ENCODE measurements at places on chromosomes 1 and 21.

- DNase-seq = no peak
These were observed 66.0 kb upstream of the UBE2U start for GRCh38 chr1:64137412-64137803.

- no peak for DNase-seq
These were observed 282.7 kb upstream of the ADGRL2 start for GRCh38 chr1:81517987-81518386.

DNA sequence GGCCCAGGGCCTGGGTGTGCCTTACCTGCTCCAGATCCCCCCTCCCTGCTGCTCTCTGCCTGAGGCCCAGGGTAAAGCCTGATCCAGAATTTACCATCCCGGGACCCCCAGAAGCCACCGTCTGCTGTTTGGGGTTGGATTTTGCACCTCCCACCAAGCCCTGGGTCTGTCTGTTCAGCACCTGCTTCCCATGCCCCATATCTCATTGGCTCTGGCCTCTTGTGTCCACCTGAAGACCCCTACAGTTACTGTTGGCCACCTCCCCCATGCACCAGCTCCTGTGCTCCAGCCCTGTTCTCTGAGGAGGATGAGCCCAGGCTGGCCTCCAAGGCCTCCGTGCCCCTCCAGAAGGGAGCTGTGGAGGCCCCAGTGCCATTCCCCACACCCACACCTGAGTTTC is 113.9 kb downstream of the GRIK3 start:
- no peak for DNase-seq

GRCh38 chr21:45080639-45081414 is 6.4 kb downstream of the ADARB1 start:
- DNase-seq = no peak

DNA sequence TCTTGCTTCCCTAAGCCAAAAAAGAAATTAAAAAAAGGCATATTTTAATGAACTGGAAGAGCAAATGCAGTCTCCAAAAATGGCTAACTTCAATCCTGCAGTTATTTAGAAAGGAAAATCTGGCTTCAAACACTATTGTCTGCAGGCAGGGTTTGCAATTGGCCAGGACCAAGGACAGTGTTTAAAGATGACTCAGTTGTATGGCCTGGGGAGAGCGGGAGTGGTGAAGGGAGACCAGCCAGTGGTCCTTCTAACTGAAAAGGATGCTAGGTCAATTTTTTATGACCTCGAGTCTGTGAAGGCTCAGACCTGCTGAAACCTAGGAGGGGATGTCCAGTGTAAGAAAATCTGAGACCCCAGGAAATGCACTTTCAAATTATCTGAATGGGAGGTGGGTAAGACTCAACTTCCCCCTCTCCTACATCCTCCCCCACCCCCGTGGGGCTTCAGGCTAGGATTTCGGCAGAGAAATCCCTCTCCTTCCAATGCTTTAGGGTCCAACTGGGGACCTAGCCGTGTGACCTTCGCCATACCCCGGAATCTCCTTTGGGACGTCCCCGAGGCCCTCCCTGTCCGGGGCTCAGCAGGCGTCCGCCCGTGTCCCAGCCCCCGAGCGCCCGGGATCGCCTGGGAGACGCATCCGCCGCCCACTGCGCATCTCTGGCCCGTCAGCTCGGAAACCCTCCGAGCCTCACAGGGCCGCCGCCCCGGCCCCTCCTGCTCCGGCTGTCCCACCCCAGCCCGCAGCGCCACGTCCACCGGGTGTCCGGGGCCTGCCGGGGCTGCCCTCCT is 602 bp upstream of the RIMKLA start:
- DNase-seq = no peak

- DNase-seq = no peak
These were observed 29.9 kb upstream of the ATP2B4 start for GRCh38 chr1:203596673-203597210.

DNA sequence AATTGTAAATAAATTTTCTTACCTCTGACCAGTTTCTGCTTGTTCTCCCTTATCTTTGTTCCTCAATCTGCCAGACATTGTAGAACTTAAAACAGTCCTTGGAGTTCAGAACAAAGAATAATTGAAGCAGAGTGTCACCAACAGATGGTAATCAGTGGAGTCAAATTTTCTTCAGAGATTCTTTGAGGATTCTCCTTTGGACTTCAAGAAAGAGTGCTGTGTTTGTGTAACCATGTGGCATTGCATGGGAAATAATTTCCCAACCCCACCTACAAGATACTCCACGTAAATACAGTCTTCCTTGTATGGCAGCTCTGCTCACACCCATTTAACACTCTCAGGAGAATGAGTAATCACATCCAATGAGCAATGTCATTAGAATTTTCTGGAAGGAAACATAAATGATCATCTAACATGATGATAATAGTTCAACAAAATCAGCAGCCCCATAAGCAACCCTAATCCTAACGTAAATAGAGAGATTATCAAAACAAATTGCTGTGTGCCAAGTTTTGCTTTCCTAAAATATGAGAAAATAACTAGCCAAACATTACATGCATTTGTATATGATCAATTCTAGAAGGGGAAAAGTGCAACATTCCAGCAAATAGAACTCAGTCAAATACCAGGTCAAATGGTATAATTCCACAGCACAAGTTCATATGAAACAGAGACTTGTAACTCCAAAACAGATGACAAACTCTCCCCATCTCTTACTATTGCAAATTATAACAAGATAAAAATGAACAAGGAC is 6.9 kb upstream of the DENND1B start:
- no peak for DNase-seq

GRCh38 chr1:4118746-4119515 is 218.9 kb upstream of the C1orf174 start:
- no peak for DNase-seq

DNA sequence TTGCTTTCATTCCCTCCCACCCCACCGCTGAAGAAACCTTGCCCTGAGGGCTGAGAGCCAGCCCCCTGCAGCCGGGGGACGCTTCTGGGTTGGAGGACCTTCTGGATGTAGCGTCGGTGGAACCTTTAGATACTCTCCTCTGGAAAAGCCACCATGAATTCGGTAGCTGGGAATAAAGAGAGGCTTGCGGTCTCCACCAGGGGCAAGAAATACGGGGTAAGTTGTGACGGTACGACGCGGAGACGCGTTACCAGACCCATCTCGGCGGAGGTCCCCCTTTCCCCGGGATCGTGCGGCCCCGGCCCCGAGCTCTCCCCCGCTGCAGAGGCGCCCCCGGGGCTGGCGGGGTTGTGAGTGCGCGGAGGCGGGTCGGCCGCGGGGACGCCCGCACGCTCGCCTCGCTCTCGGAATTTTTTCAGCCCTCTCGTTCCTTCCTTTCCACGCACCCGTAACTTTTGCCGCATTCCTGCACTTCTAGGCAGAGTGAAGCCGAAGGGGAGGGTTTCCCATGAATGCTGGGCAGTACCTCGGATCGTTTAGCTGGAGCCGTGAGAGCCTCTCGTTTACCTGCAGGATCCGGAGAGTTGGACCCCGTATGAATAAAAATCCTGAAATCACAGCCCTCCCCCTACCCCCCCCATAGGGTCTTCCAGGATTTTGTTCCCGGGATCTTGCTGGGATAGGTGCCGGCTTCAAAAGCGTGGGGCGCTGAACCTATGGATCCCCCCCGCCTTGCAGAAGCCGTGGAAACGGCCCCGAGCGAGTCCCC is 671 bp downstream of the KIF26B start:
- peak; percentile 1 for DNase-seq

- DNase-seq = no peak
These were observed 11.3 kb downstream of the LRRC47 start for GRCh38 chr1:3785045-3785444.

DNA sequence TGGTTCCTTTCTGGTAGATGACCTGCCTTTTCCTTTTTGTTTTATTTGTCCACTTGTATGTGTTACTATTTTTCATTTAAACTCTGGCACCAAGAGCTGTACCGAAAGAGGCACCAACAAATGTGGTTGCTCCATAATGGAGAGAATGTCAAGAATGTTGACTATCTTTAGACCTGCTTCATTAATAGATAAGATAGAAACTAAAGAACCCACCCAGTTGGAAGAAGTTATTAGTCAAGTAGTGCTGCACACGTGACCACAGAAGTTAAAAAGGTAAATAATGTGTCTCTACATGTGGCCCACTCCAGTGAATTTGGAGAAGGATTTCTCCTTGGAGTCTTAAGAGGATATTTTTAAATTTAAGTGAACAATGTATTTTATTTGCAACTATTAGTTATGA is 9.3 kb downstream of the ATP1A1 start:
- DNase-seq = no peak

- DNase-seq = no peak
These were observed 120.7 kb downstream of the LMX1A start for GRCh38 chr1:165235777-165236291.

GRCh38 chr1:244705261-244706234 is 52.6 kb downstream of the DESI2 start:
- DNase-seq = no peak

DNA sequence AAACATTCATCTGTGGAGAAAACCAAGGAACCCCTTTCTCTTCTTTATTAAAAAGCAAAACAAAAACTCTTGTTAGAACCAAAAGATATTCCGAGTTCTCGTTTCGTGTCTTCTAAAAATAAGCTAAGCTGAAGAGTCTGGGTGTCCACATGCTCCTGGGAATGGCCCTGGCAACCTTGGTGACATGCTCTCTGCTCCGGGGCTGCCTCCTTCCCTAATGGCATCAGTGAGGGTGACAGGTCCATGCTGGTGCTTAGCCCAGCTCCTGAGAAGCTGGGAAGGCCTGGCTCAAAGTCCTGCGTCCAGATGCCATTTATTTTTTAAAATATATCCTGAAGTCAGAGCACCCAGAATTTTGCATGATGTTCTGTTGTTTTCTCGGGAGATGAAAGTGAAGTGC is 24.6 kb upstream of the TRAPPC10 start:
- no peak for DNase-seq

GRCh38 chr1:205515781-205516253 is 11.3 kb downstream of the CDK18 start:
- DNase-seq = no peak

GRCh38 chr21:45631540-45631939 is 12.0 kb upstream of the PCBP3 start:
- no peak for DNase-seq

- DNase-seq = no peak
These were observed 21.2 kb downstream of the NFASC start for GRCh38 chr1:204891860-204892259.

DNA sequence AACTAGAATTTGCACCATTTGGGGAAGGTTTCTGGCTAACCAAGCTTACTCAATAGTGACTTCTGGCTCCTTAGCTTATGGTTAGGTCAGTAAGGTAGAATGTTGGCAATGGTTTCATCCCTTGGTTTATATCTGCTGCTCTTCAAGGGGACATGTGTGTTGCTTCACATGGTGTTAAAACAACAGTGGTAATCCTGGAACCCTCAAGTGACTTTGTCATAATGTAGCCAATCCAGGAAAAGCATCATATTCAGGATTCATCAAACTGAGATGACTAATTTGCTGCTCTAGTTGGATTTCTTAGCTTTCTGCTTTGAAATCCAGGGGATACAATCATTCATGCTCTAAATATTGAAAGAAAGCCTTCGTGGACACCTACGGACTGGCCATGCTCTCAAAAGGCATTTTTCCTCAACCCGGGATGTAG is 108.7 kb downstream of the RGL1 start:
- DNase-seq = no peak

DNA sequence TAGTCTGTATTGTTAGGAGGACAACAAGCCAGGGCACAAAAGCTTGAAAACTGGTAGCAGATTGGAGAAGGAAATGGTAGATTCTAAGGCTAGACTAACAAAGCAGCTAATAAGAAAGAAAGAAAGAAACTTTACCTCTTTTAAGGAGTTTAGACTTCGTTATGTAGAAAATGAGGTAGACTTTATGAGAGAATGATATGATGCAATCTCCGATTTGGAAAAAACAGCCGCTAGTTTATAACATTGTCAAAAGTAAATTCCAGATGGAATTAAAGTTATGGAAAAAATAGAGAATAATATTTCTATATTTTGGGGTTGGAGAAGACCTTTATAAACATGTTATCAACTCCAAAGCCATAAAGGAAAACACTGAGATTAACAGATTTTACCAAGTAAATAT is 67.0 kb downstream of the CAMSAP2 start:
- DNase-seq = no peak

DNA sequence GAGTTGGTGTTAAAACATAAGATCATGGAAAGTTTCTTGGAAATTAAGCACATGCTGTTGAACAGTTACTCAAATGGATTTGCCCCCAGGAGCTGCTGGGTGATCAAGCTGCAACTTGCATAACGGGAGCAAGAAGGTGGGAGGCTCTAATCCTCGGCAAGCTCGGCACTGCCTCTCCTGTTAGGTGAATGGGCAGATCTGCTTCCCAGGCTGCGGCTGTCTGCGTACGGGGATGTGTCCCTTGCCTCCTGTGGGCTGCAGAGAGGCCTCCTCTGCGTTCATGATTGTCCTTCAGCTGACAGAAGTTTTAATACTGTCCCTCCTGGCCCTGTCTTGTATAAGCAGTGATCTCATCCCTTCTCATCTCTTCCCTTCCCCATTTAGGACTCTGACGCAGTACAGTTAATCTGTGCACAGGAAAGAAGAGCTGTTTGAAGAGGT is 36.7 kb downstream of the ATP1A1 start:
- no peak for DNase-seq

DNA sequence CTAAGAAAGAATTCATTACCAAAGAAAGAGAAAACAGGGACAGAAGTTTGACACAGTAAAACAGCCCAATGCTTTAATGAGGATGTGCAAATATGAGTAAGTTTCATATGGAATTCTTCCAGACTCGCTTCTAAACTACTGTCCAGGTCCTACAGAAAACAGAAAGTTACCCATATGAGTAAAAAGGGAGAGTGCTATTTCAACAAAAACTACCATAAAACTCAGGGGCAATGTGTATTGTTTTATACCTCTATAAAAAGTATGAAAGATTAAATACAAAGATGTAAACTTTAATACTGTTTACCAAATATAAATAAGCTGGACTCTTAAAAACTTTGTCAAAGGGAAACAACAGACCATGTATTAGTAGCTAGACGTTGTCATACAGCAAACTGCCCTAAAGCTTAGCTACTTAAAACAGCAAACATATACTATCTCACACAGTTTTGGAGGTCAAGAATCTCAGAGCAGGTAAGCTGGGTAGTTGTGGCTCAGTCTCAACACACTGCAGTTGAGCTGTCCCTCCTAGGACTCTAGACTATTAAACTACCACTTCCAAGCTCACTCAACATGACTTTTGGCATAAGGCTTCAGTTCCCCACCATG is 174.9 kb downstream of the COP1 start:
- no peak for DNase-seq

- DNase-seq = no peak
These were observed 395.9 kb downstream of the MATN1 start for GRCh38 chr1:30327370-30328099.

- no peak for DNase-seq
These were observed 41.7 kb upstream of the COA6 start for GRCh38 chr1:234331507-234331906.

GRCh38 chr1:199064971-199065370 is 426.1 kb downstream of the PTPRC start:
- no peak for DNase-seq

Measured in stimulated activated CD4-positive, alpha-beta T cell treated with anti-CD3 and anti-CD28 coated beads, TNF-alpha, amount 100 ng/mL, for 1 hour (primary cell).